Ovary (tissue), 10 donors: ENCODE measurements at places on chromosomes 5 and 9.

DNA sequence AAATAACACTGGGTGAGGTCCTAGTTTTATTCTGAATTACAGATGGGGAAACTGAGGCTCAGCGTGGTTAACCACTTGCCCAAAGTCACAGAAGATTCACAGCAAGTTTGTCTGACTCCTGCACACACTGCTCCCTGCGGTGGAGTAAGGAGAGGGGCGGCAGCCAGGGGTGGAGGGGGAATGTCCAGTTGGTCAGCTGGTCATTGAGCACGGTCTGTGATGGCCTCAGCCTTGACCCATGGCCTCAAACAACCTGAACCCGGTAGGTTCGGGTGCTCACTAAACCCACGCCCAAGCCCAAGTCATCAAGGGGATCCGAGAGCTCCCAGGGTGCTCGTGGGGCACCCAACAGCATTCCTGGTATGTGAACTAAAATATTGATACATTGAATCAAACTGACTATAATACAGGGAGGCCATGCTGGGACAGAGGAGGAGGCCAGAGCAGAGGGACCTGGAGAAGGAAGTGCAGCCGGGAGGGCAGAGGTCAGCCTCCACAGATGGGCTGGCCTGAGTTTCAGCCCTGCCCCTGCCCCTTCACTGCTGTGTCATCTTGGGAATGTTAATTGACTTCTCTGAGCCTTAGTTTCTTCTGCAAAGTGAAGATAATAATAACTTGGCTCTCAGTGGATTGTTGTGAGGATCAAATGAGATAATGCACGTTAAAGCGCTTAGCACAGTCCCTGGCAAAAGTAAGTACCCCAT lies 3.6 kb upstream of the IL17B start:
- DNase-seq: peak; percentile 48

DNA sequence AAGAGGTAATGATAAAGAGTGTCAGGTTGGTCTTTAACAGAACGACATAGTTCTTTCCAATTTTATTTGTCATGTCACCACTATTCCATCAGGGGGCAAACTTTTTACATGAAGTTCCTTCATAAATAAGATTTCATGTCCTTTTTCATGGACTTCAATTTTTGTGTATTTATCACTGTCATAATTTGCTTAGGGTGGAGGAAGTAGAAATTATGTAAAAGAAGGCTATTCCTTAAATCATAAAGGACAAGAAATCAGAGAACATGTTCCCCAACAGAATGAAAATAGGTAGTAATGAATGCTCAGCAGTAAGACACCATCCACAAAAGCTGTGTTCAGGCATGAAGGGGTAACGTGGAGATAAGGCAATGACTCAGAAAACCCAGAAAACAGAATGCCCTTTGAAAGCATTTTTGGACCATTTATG lies 72.7 kb downstream of the ZFAND5 start:
- DNase-seq: no peak

- DNase-seq: no peak
Measured at GRCh38 chr5:35854248-35854647, 2.4 kb upstream of the IL7R start.

- DNase-seq: no peak
Measured at GRCh38 chr5:54742417-54742891, 224.9 kb downstream of the SNX18 start.

GRCh38 chr5:116455061-116455460 lies 119.6 kb downstream of the SEMA6A start:
- no peak for DNase-seq

GRCh38 chr9:129569502-129570449 lies 51.1 kb downstream of the C9orf50 start:
- DNase-seq: peak; percentile 56

DNA sequence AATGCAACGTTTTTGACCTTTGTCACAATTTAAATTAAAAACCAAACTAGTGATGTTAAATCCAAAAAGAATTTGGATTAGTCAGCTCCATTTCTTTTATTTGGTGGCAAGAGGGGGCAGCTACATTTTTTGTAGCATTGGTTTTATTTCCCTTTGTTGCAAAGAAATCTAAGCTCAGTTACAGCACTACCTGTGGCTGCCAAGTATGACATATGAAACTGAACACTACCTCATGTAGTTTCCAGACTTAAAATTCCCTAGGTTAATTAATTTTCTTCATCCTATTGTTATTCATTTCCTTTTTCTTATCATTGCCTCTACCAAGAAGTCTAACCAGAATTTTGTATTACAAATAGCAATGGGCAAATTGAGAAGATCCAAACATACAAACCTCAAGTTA lies 393.5 kb downstream of the BRINP1 start:
- DNase-seq: no peak
